ENCODE measurements at places on chromosomes 4 and X.

DNA sequence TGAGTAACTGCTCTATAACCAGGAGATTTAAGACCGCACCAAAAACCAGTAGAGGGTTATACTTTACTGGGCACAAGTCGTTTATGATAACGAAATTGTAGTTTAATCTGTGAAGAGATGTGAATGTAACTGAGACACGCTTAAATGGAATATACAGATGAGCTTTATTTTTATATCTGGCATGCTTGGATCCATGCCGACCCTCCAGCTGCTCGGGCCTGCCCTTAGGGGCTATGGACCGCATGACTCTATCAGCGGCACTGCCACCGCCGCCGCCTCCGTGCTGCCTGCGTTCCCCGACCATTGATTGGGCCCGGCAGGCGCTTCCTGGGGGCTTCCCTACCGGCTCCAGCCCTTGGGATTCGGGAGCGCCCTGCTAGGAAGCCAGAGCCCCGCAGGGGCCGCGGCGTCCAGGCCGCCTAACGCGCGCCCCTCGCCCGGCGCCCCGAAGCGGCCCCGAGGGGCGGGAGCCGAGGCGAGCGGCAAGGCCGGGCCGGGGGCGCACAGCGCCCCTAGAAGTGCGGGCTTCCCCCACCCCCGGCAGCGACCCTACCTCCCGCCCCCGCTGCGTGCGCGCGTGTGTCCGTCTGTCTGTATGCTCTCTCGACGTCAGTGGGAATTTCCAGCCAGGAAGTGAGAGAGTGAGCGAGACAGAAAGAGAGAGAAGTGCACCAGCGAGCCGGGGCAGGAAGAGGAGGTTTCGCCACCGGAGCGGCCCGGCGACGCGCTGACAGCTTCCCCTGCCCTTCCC lies at the start of gene NFKB1:
NFKB1 (plus strand) TSS at position 664 of the 751 bp plus-strand sequence. CDS start 24,160 bp downstream, outside the sequence.
- peak; percentile 48 for DNase-seq

DNA sequence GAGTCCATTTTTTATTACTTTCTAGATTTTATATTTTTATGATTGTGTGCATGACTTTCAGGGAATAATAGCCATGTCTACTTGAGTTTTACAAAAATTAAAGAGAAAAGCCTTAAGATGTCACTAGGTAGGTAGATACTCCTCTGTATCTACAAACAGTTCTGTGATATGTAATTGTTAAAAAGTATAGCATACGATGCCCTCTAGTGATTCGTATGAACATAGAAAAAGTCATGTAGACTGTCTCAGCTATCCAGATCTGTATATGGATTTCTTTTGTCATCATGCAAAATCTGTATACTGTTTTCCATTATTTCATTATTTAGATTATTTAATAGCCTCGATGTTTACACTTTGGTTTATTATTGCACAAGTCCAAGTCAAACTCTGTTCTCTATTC lies 856.6 kb downstream of the CENPC start:
- DNase-seq: no peak

DNA sequence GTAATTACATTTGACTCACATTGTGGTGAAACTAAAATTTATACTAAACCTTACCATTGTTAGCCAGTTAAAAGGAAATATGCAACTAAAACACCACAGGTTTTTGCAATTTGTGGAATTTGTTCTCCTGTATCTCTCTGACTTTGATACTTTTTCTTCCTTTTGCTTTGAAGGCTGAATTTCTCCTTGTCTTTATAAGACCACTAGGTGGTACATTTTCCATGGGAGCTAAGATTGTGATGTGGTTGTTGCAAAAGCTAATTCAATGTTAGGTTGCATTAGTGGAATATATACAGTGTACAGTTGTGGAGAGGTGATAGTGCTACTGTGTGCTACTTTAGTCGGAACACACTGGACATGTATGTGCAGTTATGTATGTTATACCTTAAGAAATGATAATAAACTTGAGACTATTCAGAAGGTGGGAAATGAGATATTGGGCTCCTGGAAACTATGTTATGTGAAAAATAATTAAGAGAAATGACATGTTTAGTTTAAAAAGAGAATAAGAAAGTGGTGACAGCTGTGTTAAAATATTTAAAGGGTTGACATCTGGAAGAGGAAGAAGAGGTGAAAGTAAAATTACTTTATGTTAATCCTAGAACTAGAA lies 70.3 kb downstream of the ARL9 start:
- no peak for DNase-seq

GRCh38 chr4:86256086-86256485 lies 103.8 kb downstream of the MAPK10 start:
- no peak for DNase-seq

DNA sequence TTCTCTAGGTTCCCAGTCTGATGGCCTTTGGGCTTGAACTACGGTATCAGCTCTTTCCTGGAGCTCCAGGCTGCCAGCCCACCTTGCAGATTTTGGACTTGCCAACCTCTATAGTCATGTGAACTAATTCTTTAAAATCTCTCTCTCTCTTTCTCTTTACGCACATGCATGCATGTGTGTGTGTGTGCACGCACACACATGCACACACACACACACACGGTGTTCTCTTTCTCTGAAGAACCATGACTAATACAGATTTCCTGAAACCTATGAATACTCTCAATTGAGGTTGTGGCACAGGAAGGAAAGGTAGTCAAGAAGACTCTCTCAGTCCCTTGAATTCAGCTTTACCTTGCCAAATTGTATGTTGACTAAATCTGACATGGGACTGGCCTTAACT lies 6.2 kb upstream of the ZCCHC13 start:
- no peak for DNase-seq

Data from HuH-7.5 (cell line).